Activated T-helper 2 cell treated with anti-CD3 and anti-CD28 coated beads, Interferon-gamma antibody, Interleukin-2, Interleukin-4, amounts not matched to agents 10 μg/mL and 5 μg/mL and 100 μg/mL, durations not matched to agents 14 hours and 24 hours and 36 hours (primary cell): ENCODE measurements at places on chromosomes 7 and 10.

GRCh38 chr7:44891791-44892190 lies 6.5 kb upstream of the PURB start:
- DNase-seq: no peak

DNA sequence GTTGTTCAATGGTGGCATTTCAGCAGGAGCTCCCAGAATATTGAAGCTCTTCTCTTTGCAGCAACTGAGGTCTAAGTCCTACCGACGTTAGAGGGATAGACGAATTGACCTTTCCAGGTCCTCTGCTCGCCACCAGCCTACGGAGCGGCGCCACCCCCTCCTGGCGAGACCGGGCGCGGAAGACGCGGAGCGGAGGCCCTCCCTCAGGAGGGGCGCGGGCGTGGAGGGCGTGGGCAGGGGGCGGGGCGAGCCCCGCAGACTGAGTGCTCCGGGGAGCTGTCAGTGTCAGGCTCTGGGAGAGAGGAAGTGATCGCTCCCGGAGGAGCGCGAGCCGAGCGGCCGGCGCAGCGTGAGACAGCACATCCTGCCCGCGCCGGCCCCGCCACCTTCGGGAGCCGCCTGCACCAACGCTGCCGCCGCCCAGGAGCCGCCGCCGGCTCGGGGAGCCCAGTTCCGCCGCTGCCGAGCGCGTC lies at the start of gene DYNC1I1:
Gene DYNC1I1, plus strand, starts transcription at position 257 of the 473 bp plus-strand sequence. CDS start 32,176 bp downstream, outside the sequence.
- peak; percentile 11 for DNase-seq

DNA sequence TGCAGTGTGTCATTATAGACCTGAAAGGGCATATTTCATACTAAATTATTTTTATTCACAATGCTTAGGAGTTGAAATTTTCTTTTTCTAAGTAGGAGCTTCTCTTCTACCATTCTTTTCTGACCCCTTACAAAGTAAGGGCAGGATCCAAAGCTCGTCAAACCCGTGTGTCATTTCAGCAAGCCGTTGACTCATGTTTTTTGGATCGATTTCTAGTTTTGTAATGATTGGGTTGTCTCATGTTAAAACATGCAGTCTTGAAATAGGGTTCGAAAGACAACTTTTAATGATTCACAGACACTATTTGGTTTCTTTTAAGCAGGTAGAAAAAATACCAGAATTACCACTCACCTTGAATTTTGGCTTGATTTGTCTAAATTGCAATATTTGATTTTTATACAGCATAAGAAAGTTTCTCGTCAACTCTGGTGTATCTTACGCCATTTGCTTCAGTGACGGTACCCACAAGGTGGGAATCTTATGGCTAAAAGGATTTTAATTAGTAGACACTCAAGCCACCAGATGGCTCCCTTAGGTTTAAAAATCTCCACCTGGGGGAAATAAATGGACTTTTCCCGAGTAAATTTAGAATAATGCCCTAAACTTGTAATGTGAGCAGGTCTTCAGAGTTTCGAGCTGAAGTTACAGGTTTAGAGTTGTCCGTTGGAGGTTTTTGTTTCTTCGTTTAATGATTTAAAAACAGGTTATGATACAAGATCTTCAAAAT lies 283.4 kb downstream of the CCDC3 start:
- no peak for DNase-seq

DNA sequence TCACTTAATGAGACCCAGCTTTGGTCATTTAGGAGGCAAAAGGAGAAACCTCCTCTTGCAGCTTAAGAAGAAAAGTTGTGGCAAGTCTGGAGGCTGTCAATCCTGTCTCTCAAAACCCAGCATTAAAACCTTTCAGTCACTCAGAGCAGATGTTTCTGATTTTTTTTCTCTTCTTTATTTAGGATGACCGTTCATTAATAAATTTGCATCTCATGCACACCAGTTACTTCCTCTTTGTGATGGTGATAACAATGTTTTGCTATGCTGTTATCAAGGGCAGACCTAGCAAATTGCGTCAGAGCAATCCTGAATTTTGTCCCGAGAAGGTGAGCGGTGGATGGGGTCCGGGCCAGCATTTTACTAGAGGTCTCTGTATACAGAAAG lies 32.0 kb downstream of the TMEM248 start:
- no peak for DNase-seq

DNA sequence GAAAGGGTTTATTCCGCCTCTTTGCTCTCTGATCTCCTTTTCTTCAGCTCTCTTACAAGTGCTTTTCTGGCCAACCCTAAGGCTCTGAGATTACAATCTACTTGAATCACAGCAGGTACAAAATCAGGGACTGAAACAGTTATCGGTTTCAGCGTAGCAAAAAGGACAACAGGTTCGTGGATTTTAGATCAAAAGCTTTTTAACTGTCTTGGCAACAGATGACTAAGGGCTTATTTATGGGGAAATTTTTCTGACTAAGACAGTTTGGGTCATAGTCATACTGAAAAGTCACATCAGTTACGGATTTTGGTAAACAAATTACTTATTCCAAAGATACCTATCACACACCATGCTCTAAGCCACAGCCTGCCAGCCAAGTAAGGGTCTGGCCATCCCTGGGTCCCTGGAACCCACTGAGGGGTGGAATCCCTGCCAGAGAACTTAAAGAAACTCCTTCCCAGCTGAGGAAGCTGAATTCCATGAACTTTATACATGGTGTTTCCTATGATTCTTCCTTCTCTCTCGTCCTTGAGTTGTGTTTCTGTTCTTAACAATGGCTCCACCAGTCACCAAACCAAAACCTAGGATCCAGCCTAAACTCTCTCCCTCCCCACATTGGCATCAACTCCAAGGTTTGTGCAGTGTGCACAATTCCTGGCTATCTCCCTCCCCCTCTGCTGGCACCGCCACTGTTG lies 169.3 kb downstream of the FAM107B start:
- peak; percentile 40 for DNase-seq

DNA sequence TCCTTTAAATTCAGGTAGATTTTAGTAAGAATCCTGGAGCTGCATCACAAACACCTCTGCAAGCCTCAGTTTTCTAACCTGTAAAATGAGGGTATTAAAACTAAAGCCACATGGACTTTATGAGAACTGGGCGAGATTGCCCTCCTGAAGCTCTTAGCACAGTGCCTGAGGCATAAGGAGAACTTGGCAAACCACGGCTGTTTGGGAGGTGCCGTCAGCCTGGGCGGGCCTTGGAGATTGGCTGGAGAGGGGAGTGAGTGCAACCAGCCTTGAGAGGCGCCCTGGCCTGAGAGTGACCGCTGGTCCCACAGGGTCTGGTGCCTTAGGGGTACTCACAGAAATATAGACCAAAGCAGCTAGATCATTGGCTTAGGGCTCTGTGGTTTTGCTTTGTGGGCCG lies 5.4 kb upstream of the TNS3 start:
- DNase-seq: no peak

DNA sequence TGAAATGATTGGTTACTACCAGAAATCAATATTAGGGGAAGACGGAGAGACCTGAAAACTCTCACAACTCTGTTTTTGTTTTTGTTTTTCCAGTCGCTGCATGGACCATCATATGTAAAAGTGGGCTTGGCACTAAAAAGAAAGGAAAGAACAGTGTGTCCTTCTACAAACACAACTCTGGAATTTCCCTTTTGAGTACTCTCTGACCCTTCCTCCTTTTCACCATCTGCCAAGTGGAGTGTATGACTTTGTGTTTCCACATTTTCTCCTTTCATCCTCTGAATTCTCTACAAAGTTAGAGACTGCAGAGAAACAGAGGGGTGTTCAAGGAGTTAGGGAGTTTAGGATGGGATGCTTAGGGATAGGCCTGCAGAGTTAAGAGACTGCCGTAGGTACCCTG lies 92.0 kb downstream of the MDFIC start:
- DNase-seq: no peak

- no peak for DNase-seq
These were observed 103.2 kb downstream of the CNNM2 start for GRCh38 chr10:103021150-103021899.

GRCh38 chr10:1292611-1293031 lies 236.4 kb downstream of the WDR37 start:
- no peak for DNase-seq

DNA sequence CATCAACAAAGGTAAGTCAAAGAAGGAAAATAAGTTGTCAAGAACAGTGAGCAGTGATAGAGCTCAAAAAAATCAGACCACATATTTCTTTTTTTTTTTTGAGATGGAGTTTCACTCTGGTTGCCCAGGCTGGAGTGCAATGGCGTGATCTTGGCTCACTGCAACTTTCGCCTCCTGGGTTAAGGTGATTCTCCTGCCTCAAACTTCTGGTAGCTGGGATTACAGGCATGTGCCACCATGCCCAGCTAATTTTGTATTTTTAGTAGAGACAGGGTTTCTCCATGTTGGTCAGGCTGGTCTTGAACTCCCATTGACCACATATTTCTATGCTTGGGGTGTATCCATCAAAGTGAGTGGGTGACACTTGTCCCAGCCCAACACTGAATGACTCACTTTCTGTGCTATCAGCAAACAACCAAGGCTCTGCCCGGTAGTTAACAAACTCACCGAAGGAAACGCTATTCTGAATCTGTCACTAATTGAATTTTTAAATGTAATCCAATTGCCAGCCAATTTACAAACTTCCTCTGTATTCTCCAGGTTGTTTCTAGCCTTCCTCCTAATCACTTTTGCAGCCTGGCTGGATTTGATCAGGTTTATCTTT lies 19.6 kb upstream of the SMNDC1 start:
- DNase-seq: no peak

GRCh38 chr10:10625491-10625890 lies 392.2 kb upstream of the CELF2 start:
- no peak for DNase-seq

GRCh38 chr10:88670497-88670896 lies 6.3 kb downstream of the LIPF start:
- no peak for DNase-seq

- DNase-seq: no peak
These were observed 199.0 kb upstream of the GRB10 start for GRCh38 chr7:50981743-50982142.

DNA sequence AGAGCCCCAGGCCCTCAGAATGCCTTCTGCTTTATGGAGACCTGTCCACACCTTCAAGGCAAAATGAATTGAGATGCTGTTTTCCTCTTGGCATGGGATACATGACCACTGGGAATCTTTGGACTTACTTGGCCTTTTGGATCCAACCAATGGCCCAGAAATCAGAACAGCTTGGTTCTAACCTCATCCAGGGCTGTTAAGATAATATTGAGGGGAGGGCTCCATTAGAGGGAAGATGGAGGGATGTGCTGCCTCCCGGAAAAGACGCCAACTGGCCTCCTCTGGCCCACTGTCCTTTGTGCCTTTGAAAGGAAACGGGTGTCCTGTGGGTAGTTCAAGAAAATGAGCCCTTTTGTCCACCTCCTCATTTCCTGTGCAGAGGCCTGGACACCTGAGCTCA lies 530.9 kb downstream of the KCNMA1 start:
- DNase-seq: no peak

GRCh38 chr10:110426294-110427181 lies 71.2 kb upstream of the DUSP5 start:
- no peak for DNase-seq

DNA sequence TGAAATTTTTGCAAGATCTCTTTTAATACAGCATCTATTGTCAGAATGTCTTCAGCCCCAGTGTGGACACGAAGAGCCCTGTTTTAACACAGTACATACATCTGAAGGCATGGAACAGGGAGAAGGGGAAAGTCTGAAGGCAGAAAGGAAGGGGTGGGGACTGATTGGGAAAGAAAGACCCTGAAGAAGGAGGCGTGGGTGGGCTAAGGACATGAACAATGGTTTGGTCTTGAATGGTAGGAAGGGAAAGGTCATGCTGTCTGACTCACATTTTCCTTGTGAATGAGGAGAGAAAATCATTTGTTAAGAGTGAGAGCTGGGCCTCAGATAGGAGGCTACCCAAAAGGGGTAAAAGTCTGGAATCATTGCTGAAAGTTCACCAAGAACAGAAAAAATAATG lies 297.1 kb downstream of the GALNT17 start:
- no peak for DNase-seq

- no peak for DNase-seq
These were observed 90.1 kb downstream of the FOXL3 start for GRCh38 chr7:380139-380485.

- DNase-seq: no peak
These were observed 7.8 kb upstream of the DLX6 start for GRCh38 chr7:96997512-96998032.

DNA sequence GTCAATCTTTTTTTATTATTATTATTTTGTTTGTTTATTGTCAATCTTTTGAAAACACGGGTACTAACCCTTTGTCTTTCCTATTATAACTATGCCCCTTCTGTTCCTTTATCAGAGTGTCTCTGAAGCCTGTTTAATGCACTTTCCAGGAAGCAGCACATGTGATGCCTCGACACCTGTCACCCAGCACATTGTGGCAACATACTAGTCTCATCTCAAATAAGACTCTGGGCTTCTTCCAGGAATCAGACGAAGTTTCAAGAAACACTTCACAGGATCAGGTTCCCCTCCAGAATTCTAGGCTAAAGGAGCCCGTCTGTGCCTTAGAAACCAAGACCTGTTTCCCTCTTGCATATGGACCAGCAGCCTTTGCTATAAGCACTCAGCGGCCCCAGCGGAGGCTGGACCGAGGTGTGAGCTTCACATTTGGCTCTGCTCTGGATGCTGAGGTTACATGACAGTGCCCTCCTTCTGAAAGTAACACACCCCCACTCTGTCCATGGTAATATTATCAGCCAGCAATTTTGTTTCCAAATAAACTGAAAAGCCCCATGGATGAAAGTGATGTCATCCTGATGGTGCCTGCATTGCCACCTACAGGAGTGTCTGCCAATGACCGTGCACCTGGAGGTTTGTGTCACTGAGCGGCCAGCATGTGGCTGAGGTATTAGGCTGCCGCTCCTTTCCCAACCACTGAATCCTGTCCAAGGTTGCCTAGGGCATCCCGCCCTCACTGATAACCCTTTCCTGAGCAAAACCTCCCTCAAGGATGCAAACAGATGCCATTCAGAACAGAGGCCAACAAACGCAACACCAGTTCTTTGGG lies 38.1 kb downstream of the MKI67 start:
- no peak for DNase-seq

GRCh38 chr7:142357953-142358520 lies 100.2 kb upstream of the PRSS58 start:
- no peak for DNase-seq

DNA sequence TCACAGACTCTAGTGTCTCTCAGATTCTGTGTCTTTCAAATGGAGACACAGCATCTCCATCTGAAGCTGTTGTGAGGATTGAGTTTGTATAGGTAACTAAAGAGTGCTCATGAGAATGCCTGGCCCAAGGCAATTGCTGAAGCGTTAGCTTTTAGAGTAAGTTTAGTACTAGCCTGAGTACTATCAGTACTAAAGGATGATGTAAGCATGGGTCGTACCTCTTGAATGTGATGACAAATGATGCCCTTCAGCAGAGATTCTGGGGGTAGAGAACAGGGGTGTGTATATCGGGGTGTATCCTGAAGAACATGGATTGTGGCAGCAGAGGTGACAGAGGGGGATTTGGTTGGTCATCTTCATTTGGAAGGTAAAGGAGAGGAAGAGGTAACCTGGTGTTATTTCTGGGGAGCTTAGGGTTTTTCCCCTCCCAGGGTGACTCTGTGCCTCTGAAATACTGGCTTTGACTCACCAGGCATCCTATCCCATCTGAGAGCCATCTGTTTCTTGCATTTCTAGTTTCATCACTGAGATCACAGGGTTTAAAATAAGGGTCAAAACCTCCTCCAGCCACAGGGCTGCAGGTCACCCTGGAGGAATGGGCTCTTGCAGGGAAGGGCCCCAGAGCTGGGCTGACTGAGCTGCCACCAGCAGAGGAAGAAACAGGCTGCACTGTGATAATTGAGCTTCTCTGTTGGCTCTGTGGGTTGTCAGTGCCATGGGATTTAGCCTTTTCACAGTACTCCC lies 756.0 kb downstream of the KCNMA1 start:
- DNase-seq: no peak

- no peak for DNase-seq
These were observed 115.2 kb upstream of the PITRM1 start for GRCh38 chr10:3287572-3288445.

- no peak for DNase-seq
These were observed 1.1 kb downstream of the NDUFB2 start for GRCh38 chr7:140697447-140698143.
